ENCODE measurements at places on chromosomes 6 and 20.
A peak's percentile ranks its signal among the peaks of the same experiment; 100 is the strongest.

GRCh38 chr6:21767891-21768648 lies 174.5 kb downstream of the SOX4 start:
- no peak for DNase-seq

DNA sequence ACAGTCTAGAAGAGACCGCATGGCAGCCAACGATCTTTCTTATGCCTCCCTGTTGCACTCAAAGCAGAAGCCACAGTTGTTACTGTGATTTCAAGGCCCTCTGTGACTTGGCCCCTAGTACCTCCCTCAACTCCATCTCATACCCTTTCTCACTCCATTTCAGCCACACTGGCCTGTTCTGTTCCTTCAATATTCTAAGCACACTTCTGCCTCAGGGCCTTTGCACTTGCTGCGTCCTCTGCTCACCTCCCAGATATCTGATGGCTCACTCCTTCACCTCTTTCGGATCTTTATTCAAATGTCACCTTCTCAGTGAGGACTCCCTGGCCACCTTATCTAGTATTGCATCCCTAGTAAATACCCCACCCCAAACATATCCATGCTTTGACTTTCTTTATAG lies 29.4 kb upstream of the CCN6 start:
- no peak for DNase-seq

DNA sequence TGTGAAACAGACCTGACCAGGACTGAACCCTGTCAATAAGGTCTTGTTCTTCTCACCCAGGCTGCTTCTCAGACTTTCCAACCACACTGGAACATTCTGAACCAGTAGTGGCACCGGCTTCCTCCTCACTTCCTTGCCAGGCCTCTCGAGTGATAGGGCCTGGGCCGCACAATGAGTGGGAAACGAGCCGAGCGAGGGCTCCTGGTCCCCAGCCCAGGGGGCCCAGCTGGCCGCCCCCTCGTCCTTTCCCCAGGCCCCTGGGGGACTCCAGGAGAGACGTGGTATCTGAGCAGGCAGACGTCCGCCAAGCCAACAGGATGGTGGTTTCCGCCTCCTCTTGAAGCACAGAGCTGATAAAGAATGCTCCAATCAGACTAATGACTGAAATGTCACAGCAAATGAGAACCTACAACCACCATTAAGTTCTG lies 117.9 kb downstream of the GMDS start:
- peak; percentile 12 for DNase-seq

DNA sequence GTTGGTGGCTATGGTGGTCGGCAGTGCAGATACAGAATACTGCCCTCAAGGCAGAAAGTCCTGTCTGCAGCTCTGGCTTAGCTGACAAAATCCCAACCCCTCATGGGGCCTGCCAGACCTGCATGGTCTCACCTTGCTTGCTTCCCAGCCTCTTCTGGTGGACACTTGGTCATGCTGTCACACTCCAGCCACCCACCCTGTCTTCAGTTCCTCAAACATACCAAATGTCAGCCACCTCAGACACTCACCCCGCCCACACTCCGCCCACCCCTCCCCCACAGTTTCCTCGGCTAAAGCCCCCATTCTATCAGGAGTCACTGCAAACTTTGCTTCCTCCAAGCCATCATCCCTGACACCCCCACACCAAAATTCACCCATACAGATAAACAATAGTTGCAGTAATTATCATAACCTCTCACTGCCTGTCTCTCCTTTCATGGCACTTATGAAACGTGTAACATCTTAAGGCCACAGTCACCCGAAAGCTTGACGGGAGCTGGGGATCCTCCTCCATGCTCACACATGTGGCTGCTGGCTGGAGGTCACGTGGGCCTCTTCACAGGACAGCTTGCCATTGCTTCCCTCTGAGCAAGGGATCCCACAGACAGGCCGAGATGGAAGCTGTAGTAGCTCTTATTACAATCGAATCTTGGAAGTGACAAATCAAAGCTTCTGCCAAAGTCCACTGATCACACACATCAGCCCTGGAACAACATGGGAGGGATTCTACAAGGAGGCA lies 202.2 kb downstream of the PTPRT start:
- no peak for DNase-seq

DNA sequence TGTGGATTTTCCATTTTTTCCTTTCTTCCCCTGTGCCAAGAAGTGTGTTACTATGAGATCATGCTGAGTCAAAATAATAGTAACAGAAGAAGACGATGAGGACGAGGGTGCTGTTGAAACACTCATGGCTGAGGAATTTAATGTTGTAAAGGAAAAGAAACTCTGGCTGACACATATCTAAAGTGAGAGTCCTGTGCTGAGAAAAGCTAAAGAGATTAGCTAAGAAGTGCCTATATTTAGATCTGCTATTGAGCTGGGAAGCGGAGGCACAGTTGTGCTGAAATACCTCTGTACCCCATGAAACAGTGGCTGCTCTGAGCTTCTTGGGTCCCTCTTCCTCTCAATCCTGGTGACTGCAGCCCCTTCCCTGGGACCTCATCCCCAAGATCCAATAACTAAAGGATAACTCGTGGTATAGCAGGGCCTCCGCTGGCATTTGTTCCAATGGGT lies 1.1 kb upstream of the SYTL3 start:
- no peak for DNase-seq

GRCh38 chr6:129936329-129937165 lies 75.4 kb upstream of the TMEM244 start:
- DNase-seq: no peak

DNA sequence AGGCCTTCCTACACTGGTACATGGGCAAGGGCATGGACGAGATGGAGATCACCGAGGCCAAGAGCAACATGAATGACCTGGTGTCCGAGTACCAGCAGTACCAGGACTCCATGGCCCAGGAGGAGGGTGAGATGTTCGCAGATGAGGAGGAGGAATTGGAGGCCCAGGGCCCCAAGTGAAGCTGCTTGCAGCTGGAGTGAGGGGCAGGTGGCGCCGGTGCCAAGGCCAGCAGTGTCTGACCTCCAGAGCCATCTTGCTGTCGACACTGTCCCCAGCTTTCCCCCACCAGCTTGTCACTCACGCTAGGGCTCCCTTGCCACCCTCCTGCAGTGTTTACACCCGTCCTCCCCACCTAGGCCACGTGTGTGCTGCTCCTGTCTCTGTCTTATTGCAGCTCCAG lies 12.2 kb downstream of the GABRR2 start:
- no peak for DNase-seq

GRCh38 chr6:136719280-136720044 lies 72.8 kb downstream of the MAP3K5 start:
- DNase-seq: no peak

DNA sequence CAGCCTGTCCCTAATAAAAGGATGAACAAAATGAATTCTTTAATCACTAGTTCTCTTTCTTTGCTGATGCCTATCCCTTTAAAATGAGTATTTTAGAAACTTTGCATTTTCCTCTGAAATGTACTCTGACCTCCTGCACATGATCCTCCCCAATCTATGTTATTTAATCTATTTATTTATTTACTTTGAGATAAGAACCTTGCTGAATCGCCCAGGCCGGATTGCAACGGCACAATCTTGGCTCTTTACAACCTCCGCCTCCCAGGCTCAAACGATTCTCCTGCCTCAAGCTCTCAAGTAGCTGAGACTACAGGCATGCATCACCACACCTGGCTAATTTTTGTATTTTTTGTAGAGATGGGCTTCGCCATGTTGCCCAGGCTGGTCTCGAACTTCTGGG lies 27.9 kb downstream of the ADTRP start:
- no peak for DNase-seq

- DNase-seq: peak; percentile 70
Measured at GRCh38 chr6:149941583-149942460, at the start of gene ULBP2. TSS of gene ULBP2 (plus strand) at chr6:149942014. CDS start at chr6:149942073, 59 bp downstream.

DNA sequence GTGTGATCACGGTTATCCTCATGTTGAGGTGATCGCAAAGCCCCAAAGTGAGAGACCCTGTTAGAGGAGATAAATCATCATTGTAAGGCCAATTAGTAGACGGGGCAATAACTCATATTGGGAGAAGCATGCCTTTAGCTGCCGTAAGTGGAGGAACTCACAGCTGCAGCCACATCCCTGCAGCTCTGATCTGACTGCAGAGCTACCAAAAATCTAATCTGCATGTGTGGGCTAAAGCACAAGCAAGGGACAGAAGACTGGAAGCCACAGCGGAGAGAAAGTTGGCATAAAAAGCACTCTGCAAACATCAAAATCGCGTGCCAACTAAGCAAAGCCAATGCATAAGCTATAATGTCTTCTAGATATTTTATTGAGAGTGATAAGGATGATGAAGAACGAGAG lies 79.8 kb downstream of the TBC1D7 start:
- no peak for DNase-seq

GRCh38 chr6:89081129-89081422 lies 525 bp downstream of the PNRC1 start:
- no peak for DNase-seq

DNA sequence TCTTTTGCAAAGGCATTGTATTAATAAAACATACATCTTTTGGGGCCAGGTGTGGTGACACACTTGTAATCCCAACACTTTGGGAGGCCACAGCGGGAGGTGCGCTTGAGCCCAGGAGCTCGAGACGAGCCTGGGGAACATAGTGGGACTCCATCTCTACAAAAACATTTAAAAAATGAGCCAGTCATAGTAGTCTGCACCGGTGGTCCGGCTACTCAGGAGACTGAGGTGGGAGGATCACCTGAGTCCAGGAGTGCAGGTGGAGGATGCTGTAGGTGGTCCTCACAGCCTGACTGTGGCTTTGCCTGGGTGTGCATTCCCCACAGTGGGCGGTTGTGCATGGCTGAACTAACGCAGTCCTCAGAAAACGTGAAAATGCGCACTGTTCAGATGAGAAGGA lies 162.5 kb downstream of the DLL1 start:
- no peak for DNase-seq

- DNase-seq: no peak
Measured at GRCh38 chr20:31831771-31832306, 12.7 kb downstream of the MYLK2 start.

GRCh38 chr6:100260584-100260983 lies 204.1 kb downstream of the SIM1 start:
- DNase-seq: no peak

DNA sequence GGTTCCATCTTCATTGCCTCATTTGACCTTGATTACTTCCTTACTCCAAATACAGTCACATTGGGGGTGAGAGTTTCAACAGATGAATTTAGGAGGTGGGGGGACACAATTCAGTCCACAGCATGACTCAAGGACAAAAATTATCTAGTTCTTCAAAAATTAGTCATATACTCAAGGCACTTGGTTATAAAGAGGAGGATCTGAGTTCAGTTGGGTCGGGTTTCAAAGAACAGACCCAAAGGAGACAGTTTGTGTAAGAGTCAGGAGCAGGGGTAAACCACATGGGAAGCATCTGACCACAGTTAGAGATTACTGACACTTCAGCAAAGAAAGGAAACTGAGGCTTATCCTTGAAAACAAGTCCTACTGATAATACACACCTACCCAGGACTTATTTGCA lies 138.0 kb downstream of the TBC1D7 start:
- DNase-seq: no peak

DNA sequence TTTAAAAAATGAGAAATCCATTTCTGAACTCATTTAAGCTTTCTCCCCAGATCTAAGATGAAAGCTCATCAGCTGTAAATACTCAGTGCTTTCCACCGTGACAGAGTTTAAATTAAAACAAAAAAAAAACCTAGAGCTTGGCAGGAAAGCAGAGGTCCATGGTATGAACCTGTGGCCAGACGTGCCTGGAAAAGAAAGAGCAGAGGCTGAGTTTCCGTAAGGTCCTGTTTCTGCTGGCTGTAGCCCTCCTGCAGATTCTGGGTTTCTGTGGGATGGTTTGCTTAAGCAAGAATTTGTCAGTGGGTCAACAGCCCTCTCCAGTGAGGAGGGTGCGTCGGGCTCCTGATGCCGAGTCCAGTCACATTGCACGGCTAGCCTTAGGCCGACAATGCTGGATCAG lies 383.2 kb downstream of the SAMD5 start:
- DNase-seq: no peak

- DNase-seq: no peak
Measured at GRCh38 chr6:37029249-37029971, 24.0 kb downstream of the FGD2 start.

DNA sequence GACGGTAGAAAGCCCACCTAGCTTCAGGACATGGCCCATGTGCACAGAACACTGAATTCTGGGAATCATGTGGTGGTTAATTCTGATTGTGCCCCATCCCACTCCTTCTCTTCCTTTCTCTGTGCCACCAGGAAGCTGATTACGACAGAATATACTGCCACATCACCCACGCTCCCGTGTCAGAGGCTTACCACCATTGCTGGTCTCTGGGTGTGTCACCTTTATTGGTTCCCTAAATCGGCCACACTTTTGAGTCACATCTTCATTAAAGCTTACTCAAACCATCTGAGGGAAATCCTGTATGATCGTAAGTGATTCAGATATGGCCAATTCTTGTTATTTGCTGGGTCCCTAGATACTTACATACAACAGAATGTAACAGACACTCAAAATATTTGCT lies 3.1 kb downstream of the TRMT6 start:
- no peak for DNase-seq

GRCh38 chr6:149651056-149651455 lies 2.5 kb upstream of the KATNA1 start:
- no peak for DNase-seq

- DNase-seq: no peak
Measured at GRCh38 chr6:23659125-23659524, 466.9 kb upstream of the NRSN1 start.

DNA sequence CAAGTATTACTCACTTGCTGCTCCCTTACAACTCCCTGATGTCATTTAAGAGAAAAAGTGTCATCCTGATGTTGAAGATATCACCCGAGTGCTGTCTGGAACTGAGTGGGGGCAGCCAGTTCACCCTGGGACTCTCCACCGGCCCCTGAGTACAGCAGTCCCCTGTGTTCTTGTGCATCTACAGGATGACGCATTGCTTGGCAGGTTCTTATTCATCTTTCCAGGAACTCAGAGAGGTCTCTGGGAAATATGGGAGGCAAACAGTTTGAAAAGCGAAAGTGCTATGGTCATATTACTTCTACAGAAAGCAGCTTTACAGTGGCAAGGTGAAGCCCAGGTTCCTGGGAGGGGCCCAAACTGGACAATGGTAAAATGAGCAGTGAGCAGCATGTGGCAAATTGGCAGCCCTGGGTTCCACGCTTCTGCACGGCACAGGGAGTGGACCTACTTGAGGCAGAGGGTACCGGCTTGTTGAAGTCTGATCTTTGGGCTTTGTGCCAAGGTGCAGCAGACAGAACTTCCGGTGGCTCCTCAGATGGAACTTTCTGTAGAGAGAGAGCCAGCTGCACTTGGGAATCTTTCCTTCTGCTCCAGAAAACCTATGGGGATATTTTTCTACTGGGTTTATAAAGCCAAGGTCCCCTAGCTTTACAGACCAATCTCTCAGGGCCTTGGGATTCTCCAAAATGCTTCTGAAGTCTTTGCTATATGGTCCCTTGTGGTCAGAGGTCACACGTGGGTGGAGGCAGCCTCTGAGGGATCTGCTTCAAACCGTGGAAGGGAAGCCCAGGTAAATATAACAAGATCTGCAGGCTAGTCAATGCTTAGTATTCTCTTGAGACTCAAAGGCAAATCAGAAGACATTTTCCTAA lies 128.3 kb downstream of the MAP3K7 start:
- no peak for DNase-seq
